ENCODE measurements at places on chromosomes 2 and 18.

DNA sequence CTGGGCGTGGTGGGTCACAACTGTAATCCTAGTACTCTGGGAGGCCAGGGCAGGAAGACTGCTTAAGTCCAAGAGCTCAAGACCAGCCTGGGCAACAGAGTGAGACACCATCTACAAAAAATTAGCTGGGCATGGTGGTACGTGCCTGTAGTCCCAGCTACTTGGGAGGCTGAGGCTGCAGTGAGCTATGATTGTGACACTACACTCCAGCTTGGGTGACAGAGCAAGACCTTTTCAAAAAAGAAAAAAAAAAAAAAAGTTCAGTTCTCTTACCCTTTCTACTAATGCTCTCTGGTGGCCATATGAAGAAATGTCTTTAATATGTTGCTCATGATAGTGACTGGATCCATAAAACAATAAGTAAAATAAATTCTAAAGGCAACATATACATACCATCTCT lies 14.9 kb downstream of the TYW5 start:
- DNase-seq = no peak

GRCh38 chr2:144524118-144525009 lies 4.4 kb upstream of the ZEB2 start:
- no peak for DNase-seq

GRCh38 chr2:189060096-189060642 lies 86.0 kb downstream of the COL3A1 start:
- no peak for DNase-seq

DNA sequence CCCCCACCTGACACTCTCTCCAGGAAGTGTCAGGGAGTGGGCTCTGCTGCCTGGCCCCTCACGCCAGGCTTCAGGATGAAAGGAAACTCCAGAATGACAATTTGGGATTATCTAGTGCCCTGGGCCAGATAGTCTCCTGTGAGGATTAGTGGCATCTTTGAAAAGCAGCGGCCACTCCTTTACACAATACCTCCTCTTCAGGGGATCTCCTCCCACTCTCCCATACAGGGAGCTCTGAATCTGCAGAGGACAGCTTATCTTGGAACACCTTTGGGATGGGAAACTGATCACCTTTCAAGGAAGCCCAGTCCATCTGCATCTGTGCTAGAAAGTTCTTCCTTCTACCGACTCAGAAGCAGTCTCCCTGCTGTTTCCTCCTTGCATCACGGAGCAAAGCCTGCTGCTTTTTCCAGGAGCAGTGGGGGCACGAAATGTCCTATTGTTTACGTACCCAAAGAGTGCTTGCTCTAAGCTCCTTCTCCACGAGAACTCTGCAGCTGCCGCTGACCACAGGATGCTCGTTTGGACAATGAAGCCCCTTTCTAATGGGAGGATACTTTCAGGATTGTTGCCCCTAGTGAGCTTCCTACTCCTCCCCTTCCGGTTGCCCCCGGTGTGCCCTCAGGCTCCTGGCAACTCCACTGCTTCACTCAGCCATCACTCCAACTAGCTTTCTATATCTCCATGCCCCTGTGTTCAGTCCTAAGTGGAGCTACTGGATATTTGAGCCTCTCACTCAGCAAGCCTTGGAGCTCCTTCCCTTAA lies 31.5 kb downstream of the SIX3 start:
- no peak for DNase-seq

DNA sequence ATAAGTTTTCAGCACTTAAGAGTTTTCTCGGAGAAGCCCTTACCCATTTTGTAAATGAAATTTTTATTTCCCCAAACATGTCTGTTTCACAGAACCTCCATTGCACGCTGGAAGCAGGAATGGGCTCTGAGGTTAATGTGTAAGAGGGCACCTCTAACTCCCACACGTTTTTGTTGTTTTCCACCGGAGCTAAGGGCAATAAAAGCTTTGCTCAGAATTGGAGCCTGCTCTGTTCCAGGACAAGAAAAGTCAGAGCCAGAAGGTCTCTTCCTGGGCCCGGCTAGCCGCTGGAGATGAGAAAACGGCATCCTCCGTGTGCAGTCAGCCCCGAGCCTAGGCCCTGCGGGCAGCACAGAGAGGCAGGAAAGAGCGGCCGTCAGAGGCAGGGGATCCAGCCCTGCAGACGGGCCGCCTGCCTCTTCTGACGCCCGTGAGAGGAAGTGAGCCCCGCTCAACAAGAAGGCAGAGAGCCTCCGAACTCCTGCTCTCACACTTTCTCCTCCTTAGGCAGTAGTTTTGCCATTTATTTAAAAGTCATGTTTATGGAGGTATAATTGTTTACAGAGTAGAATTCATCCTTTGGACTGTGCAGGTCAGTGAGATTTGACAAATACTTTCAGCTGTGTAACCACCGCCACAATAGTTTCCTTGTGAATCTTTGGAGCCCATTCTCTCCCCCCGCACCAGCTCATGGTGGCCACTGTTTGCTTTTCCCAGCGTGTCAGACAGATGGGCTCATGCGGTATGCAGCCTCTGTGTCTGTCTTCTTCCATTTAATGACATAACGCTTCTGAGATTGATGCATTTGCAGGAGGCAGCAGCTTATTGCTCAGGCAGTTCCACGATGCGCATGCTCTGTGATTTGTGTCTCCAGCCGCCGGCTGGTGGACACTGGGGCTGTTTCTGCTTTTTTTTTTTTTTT lies 117.3 kb downstream of the GALR1 start:
- DNase-seq = no peak

- DNase-seq = peak; percentile 82
These were observed 286.0 kb downstream of the LPIN1 start for GRCh38 chr2:12032398-12032797.

DNA sequence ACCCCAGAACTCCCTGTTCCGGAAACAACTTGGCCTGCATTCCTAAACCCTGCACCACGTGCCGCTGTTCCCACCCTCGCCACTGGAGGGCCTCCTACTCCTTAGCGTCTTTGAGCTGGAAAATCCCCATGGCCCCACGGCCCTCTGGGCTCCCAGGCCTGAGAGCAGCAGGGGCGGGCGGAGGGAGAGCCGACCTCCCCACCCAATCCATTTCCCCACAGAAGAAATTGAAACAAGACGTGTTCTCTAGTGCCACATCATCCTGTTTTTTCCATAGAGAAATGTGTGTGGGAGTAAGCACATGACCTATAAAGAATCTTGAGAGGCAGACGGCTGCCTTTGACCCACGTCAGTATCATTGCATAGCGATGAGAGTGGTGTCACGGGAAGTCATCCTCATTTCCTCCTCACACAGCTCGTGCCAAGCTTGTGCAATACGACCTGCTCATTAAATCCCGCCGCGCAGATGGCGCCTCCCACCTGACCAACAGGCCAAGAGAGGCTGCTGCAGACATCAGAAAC lies 79.2 kb downstream of the LAMA1 start:
- DNase-seq = no peak

DNA sequence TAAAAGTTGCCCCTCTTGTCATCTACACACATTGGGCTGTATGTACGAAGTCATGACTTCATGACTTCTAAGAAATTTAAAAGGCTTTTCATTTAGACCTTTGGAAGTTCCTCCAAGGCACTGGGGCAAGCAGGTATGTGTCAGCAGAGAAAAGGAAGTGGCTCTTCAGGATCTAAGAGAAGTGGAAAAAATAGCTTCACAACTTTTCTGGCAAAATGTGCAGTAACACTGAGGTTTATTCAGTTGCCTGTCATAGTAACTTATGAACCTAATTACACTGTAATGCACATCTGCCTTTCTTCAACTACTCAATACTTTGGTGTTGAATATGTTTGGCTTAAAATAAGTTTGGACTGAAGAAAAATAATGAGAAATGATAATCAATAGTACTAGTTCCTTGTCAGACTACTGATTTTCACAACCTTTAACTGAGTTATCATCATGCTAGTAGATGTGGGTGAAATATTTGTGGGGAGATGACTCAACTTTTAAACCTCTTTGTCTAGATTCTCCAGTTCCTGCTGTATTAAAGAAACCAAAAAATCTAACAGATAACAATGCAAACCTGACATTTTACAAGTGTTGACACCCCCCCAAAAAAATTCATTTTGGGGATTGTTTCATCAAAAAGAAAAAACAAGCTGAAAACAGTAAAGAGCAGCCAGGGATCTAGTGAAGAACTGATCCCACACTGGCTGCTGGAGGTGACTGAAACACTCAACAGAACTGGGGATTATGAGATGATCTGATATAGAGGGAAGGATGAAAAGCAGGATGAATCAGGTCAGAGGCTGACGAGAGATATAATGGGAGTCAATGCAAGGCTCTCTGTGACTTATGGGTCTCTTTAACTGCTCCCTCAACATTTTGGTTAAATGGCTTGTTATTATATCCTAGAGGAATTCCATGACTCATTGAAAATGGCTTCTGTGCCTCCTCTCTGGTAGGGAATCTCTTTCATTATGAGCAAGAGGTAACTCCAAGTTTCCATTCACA lies 84.6 kb downstream of the COLEC12 start:
- no peak for DNase-seq

GRCh38 chr18:30775629-30776028 lies 266.9 kb downstream of the DSC3 start:
- no peak for DNase-seq

DNA sequence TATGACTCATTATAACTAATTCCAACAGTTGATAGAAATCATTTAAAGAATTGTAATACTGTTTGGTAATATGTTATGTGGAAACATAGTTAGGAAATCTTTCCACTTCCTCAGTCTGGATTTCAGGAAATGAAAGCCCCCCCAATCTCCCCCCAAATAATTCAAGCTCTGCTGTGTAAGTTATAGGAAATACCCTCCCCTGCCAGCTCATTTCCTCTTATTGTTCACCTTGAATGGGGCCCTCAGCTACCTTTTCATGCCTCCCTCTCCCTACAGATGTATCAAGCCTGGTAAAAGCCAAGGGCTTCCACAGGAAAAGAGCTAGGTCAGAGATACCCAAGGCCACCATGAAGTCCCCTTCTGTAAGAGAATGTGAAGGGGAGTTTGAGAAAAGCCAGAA lies 155.5 kb downstream of the CNTNAP5 start:
- DNase-seq = no peak

- DNase-seq = no peak
These were observed 238.8 kb downstream of the MBD5 start for GRCh38 chr2:148259674-148260073.

DNA sequence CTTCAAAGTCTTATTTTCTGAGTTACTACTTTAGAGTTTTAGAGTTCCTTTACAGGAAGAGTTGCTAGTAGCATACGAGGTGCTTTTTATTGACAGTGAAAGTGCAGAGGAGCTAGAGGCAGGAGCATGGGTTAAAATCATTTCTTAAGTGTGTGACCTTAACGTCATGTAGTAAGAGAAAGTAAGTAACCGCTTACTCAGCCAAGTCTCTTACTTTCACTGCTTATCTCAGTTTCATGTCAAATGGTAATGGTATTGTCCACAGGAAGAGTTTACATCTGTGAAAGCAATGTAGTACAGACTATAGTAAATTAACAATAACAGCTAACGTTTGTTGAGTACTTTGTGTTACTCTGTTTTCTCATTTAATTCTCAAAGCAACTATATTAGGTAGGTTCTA lies 12.6 kb downstream of the NDUFAF7 start:
- no peak for DNase-seq

DNA sequence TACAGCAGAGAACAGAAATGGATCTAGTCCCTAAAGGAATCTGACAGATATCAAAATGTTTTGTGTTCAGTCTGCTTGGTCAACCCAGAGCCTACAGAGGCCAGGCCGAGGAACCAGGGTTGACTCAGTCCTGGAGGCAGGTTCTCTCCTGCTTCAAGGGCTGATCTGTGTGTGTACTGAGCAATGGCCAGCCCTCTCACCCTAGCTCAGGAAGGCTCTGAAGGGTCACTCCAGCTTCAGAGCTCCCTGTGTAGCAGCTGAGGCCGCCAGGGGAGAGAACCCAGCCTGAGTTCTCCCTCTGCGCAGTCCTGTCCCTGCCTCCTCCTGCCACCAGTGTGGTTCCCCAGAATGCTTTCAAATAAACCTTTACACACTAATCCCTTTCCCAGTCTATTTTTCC lies 41.1 kb downstream of the NEURL3 start:
- DNase-seq = no peak

- peak; percentile 68 for DNase-seq
These were observed 57.6 kb downstream of the VAPA start for GRCh38 chr18:9971313-9971920.

DNA sequence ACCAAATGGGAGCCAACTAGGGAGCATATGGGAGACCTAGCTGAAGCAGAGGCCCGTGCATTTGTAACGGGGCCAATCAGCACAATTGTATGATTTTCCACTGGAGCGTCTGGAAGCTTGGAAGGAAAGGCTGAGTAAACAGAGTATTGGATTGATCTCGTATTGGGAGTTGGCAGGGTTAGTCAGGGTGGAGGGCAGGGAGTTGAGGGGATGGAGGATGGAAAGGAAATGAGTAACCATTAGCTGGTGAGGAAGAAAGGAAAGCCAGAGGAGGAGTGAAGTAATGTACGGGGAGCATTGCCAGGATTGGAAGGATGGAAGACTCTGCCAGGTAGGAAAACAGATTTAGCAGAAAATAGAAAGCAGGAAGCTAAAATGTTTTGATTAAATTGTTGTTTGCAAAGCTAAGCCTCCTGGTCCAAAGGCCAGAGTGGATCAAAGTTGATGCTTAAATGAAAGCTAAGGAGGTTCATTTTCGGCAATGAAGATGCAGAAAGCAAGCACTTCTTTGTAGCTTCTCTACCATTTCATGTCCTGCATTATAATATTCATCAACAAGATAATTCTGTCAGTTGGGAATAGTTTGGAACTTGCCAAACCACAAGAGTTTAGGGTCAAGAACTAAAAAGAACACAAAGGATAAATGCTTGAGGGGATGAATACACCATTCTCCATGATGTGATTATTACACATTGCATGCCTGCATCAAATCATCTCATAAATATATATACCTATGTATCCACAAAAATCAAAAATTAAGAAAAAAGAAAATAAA lies 75.6 kb upstream of the TTN start:
- no peak for DNase-seq

GRCh38 chr2:96763511-96764252 lies 3.0 kb downstream of the CNNM4 start:
- peak; percentile 11 for DNase-seq

DNA sequence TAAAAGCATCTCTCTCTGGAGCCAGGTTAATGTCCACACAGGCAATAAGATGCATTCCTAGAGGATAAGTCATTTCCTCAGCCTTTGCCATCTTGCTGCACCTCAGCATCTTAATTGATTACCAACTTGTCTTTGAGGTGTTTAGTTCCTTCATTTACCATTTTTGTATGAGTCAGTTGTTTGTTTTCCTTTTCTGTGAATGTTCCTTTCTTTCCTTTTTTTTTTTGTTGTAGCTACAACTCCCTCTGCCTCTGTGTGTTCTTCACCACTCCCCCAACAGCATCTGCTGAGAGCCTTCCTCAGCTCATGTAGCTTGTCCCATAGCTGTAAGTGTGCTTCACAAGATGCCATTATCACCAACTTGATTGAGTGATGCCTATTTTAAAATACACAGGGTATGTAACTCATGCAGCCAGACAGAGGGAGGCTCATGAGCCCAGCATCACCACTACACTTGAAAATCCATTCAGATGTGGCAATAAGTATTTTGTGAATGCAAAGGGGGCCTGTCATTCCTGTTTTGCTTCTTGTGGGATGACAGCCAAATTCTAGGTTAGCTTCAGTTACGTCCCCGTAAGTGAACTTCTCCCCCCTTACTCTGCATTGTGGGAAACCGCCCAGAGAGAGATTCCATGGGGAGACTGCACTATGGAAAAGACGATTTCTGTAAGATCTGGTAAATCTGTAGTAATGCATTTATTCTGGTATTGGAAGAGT lies 315.9 kb upstream of the ZEB2 start:
- no peak for DNase-seq

Measured in naive B cell (primary cell).